ENCODE measurements at places on chromosomes 12 and 14.

DNA sequence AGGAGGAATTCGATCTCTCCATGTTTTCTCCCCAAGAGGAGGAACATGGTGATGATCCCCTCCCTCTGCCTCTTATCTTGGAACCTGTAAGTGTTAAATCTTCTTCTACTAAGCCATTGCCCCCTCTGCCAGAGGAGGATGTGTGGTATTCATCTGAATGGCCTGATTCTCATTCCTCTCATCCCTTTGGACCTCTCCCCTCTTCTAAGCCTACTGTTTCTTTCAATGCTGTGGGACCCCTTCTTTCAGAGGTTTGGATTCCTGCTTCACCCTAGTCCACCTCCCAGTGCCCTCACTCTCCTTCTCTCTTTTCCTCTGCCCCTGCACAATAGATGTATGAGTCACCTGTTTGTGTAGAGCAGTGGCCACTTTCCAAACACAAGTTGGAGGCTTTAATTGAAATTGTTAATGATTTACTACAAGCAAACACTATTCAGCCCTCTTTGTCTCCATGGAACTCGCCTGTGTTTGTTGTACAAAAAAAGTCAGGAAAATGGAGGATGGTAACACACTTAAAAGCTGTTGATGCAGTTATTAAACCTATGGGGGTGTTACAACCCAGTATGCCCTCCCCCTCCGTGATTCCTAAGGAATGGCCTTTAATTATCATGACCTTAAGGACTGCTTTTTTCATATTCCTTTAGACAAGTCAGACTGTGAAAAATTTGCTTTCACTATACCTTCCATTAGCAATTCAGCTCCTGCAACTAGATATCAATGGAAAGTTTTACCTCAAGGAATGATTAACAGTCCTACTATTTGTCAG lies 192.1 kb upstream of the ALG10B start:
- DNase-seq: no peak

- no peak for DNase-seq
These were observed 17.7 kb downstream of the CLEC2D start for GRCh38 chr12:9687228-9687627.

DNA sequence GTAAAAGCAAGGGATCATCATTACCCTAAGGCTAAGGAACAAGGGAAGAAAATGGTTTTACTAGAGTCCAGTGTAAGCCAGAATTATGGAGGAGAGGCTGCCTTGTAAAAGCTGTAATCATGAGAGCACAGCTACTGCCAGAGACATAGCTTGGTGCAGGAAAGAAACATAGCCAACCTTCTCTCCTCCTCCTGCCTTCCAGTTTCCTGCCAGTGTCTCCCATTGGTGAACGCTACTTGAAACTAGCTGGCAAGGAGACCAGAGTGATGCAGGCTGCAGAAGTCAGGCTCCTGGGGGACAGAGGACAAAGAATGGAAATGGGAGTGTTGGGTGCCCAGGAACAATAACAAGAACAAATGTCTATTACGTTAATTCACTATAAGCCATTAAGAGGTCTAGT lies 158.5 kb downstream of the NELL2 start:
- DNase-seq: no peak

- DNase-seq: no peak
These were observed 55.8 kb downstream of the BEGAIN start for GRCh38 chr14:100531152-100532121.

DNA sequence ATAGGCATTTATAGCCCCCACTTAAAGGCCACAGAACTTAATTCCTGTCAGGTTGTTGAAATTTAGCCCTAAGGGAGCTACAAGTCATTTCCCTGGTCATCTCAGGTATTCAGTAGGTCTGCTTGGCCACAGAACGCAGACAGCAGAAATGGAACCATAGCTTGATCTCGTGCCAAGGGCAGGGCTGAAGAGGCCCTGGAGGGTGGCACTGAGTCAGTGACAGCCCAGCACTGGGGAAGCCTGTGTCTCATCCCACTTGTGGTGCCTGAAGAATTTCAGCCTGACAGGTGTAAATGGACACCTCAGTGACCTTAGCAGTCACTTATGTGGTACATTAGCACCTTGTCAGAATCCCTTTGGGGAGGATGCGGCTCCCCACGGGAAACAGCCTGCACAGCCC lies 6.6 kb downstream of the PRKAB1 start:
- DNase-seq: no peak

DNA sequence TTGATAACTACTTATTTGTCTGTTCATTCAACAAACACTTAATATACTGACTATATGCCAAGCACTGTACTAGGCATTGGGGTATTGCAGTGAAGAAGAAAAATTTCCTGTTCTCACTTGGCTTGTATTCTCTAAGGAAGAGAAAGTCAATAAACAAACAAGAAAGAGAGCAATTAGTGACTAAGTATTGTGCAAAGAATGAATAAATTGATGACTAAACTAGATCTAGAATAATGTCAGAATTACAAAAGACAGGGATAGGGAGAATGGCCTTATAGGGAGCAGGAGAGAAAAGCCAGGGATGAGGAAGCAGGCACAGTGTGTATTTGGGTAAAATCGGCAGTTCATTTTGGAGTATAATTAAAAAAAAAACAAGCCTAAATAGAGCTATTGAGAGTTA lies 4.2 kb upstream of the LIN7A start:
- DNase-seq: no peak

- DNase-seq: no peak
These were observed 151.1 kb downstream of the CEP83 start for GRCh38 chr12:94308612-94309011.

DNA sequence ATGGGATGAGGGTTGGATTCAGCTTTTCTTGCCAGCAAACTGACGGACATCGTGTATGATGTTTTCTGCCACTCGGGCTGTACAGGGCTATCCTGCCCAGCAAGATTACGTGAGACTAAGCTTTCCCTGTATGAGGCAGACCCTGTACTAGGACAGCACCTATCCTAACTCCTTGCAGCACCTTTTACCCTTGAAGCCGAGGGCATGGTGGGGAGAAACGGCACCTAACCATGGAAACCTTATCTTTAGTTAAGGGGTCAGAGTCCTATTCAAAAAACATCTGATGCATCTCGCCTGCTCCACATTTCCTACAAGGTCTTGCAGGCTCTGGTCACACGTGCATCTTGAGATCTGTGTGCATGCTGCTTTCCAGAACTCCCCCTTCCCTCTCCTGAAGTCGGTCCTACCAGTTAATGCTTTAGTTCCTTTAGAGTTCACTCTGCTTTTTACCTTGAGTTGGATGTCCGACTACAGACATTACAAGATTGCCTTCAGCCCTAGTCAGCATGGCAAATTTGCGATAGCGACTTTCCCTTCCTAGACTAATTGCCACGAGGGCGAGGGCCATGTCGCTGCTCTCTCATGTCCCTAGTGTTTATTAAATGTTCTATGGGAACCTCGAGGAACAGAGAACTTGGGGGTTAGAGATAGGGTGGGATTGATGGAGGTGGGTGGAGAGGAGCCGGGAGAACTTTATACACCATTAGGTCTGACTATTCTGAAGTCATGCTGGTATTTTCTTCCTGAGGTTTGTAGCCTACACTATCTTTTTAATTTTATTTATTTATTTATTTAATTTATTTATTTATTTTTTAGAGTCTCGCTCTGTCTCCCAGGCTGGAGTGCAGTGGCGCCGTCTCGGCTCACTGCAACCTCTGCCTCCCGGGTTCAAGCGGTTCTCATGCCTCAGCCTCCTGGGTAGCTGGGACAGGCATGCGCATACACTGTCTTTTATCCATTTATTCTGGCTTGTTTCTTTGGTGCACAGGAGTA lies 6.6 kb downstream of the RAN start:
- DNase-seq: no peak

DNA sequence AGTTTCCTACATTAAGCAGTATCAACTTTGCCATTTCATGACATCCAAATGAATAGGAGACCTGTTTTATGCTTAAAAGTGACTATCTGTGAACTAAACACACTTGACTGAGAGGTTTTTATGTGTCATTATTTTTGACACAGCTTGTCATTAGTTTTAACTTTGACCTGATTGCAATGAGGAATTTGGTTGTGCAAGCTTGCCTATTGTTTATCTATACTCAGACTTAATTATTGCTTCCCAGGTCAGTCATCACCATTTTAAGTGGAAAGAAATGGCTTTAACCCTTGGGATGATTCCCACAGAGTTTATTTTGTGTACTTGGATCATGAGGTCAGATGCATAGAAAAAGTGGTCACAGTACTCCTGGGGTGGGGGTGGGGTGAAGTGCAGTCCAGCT lies 171.0 kb upstream of the PRICKLE1 start:
- DNase-seq: no peak

GRCh38 chr14:73862480-73862879 lies 10.8 kb downstream of the PTGR2 start:
- DNase-seq: no peak

DNA sequence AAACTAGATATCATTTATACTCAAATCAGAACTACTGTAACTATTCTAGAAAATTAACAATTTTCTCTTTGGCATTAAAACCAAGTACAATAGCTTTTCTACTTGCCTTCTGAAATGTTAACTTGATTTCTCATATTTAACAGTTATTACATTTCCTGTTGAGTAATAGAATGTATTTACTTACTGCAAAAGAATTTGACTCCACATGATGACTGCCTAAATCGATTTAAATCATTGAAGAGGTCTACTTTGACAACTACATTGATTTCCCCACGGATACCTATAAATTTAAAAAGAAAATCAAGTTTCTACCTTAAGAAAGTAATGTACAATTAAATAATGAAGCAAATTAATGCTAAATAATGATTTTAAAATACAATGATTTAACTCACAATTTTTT lies 18.9 kb downstream of the C2CD5 start:
- no peak for DNase-seq

DNA sequence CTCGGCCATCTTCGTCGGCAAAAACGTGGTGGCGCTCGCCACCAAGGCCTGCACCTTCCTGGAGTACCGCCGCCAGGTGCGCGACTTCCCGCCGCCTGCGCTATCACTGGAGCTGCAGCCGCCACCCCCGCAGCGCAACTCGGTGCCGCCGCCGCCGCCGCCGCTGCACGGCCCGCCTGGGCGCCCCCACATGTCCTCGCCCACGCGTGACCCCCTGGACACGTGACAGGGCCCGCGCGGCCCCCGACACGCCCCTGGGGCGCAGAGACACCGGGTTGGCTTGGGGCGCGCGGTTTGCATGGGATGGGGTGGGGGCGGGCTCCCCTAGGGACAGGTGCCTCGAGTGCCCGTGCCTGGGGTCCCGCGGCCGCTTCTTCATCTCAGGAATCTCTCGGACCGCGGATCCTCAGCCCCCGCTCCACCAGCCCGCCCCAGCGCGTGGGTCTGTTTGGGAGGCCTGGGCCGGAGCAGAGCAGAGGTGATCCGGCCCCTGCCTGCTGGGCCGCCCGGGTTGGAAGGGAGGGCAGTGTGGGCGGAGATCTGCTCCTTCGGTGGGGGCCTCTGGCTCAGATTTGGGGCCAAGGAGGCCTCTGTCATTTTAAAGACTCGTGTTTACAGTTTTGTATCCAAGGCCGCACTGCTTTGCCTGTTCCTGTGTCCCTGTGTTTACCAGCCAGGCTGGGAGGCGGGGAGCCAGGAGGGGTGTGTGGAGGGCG lies 3.3 kb downstream of the TMEM121 start:
- DNase-seq: no peak

- no peak for DNase-seq
These were observed 9.0 kb downstream of the BCL11B start for GRCh38 chr14:99262977-99263448.

DNA sequence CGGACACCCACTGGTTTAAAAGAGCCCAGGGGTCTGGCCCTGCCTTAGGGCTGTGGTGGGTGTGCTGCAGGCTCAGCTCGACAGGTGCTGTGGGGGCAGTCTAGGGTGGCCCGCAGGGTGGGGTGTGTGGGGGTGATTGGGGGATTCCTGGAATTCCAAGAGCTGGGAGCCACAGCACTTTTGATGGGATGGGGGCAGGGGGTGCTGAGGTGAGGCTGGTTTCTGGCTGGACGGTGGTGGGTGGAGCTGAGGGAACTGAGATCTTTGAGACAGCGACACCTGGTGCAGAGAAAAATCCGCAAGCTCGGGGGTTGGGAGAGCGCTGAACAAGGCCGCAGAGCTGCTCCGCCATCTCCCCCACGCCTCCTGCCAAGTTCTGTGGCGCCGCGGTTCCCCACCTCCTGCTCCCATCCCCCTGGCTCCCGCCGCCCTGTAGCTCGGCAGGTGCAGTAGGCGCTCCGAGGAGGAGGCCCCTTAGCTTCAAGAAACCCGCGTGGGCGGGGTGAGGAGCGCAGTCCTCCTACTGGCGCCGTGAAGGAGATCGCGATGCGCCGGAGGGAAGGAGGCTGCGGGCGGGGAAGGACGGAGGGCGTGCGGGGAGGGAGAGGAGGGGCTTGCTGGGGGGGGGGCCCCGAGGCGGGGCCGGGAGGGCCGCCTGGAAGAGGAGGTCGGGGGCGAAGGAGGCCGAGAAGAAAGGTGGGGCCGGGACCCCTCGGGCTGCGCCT lies 1.3 kb upstream of the TEDC1 start:
- peak; percentile 83 for DNase-seq

GRCh38 chr12:80777587-80777986 lies 60.9 kb downstream of the MYF5 start:
- no peak for DNase-seq

DNA sequence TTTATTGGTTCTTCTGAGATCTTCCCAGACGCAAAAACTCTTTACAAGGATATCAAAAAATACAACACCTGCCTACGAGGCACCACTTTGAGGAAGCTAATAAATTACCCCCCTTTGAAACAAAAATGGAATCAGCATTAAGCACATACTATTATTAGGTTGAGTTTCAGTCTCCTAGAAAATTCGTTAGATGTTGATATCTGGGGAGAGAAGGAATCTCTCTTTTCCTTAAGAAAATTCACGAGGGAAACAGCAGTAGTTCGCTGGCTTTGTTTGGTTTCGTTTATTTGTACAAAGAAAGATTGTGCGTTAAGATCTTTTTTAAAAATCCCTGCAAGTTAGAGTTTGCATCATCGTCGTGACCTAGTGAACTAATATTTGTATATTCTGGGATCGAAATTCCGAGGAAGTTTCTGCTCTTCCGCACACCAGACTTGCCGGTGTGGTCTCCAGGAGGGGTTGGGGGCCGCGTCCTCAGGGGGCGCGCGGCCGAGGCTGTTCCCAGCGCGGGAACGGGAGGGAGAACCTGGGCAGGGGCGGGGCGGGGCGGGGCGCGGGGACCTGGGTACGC lies 12.1 kb downstream of the NKX2-1 start:
- no peak for DNase-seq

DNA sequence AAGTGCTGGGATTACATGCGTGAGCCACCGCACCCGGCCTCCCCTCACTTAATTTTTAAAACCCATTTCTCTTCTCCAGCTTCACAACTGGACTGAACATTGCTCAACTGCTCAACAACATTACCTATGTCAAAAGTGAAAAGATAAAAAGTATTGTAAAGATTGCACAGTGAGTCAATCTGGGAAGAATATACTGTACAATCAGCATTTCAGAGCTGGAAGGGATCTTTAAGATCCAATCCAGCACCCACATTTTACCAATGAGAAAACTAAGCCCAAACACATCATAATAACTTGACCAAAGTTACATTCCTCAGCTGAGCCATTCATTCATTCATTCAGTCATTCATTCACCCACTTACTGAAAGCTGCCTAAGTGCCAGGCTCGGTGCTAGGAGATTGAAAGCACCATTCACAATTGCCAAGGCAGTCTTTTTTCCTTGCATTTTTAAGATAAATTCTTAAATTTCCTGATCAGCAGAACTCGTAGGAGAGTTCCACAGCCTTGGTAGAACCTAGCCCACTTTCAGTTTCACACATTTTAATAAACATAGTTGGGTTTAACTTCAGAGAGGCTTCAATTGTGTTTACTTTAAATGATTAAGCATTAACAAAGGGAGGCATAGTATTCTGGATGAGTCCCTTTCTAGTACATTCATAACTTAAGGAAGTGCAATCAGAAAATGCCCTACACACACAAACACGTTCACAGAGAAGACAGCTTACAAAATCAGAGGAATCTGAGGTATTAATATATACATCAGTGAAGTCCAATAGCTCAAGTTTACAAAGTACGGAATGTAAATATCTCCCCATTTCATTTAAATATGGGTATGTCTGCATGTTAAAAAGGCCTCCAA lies 3.0 kb downstream of the GALNT4 start:
- DNase-seq: no peak

Data from stimulated activated CD4-positive, alpha-beta T cell treated with anti-CD3 and anti-CD28 coated beads, TNF-alpha, amount 100 ng/mL, for 24 hours (primary cell).